T-helper 1 cell treated with Interleukin-12 subunit alpha and Interleukin-12 subunit beta and Interleukin-4 antibody, amounts not matched to agents 30 ng/mL and 1 ng/mL, for 36 hours (primary cell): ENCODE measurements at places on chromosomes 13 and 19. TPM values are rescaled to one million over a fixed set of nuclear protein-coding genes. Genes with fewer than 3 reads are reported as not detected.

Gene IRGQ
- total RNA-seq, result 22.0 and 23.1 TPM in 2 replicates

Gene PALM
- total RNA-seq, result not detected in 2 replicates

Gene ZNF557
- 17.9 and 19.1 TPM in 2 replicates for total RNA-seq

Gene ZSCAN4
- not detected in 2 replicates for total RNA-seq

Gene KLHL1
- total RNA-seq, result not detected in 2 replicates
